ENCODE measurements at places on chromosomes 4 and X.
A peak's percentile ranks its signal among the peaks of the same experiment; 100 is the strongest.

- no peak for DNase-seq
These were observed 5.8 kb downstream of the BEX4 start for GRCh38 chrX:103220511-103221323.

GRCh38 chr4:155571184-155571944 lies 95.3 kb upstream of the GUCY1A1 start:
- no peak for DNase-seq

GRCh38 chr4:2867758-2868491 lies 24.3 kb downstream of the ADD1 start:
- DNase-seq: no peak

DNA sequence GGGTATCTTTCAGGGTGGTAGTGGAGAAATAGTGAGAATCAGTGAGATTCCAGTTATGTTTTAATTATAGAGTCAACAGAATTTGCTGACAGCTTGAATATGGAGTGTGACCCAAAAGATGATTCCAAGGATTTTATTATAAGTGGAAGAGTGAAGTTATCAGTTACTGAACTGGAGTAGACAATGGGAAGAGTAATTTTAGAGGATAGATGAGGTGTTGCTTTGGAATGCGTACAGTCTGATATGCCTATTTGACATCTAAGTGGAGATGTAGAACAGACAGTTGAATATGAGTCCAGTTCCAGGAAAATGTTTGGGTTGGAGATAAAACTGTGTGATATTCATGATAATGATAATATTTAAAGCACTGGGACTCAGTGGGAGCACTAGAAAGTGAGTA lies 174.2 kb downstream of the MAPK10 start:
- no peak for DNase-seq

DNA sequence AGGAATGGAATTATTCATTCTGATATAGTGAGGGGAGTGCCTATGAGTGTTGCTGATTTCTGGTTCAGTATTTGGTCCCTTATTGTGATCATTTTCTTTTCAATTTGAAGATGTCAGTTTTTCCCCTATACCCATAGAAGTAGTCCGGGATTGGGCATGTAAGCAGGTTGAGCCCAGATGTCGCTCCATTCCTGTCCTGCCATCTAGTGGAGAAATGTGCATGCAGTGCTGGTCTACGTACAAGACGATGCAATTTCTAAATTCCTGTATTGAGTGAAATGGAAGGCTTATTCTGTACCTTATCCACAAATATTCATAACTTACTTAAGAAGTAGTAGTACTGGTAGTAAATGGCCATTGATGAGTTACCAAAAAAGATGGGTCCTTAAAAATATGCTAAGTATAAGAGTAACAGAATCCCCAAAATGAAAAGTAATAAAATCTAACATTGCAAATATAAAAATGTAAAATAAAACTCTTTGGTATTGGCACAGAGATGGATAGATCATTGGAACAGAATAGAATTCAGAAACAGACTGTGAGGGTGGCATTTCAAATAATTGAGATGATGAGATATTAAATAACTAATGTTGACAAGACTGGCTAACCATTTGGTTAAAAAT lies 60.9 kb downstream of the UGT8 start:
- DNase-seq: no peak

- DNase-seq: no peak
These were observed 21.4 kb upstream of the RASL11B start for GRCh38 chr4:52840531-52841370.

- DNase-seq: no peak
These were observed 30.4 kb downstream of the DCLK2 start for GRCh38 chr4:150108691-150109090.

GRCh38 chr4:115670930-115671329 lies 557.5 kb upstream of the NDST4 start:
- no peak for DNase-seq

DNA sequence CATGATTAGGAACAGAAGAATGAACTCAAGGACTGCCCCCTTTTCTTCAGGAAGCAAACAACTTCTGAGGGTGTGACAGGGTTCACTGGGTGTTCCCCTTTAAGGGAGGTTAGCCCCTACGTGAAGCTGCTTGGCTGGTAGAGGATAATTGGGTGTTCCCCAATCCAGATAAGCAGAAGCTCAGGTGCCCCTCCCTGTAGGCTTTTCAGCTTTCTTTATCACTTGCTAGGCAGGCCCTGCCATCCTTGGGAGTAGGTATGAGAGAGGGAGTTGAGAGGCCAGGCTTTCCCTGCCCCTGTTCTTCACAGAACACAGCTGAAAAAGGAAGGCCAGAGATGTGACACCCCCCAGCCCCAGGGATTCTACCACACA lies 44.2 kb downstream of the RTL9 start:
- no peak for DNase-seq

GRCh38 chrX:119790977-119791436 lies 423 bp downstream of the RPL39 start:
- peak; percentile 53 for DNase-seq

GRCh38 chr4:97330917-97331316 lies 812.4 kb downstream of the STPG2 start:
- DNase-seq: no peak

- no peak for DNase-seq
These were observed 238.5 kb upstream of the PGRMC2 start for GRCh38 chr4:128525992-128526630.

GRCh38 chrX:1894740-1895139 lies 279.9 kb downstream of the ASMT start:
- no peak for DNase-seq

GRCh38 chr4:88720451-88721428 lies 23.1 kb upstream of the NAP1L5 start:
- no peak for DNase-seq

DNA sequence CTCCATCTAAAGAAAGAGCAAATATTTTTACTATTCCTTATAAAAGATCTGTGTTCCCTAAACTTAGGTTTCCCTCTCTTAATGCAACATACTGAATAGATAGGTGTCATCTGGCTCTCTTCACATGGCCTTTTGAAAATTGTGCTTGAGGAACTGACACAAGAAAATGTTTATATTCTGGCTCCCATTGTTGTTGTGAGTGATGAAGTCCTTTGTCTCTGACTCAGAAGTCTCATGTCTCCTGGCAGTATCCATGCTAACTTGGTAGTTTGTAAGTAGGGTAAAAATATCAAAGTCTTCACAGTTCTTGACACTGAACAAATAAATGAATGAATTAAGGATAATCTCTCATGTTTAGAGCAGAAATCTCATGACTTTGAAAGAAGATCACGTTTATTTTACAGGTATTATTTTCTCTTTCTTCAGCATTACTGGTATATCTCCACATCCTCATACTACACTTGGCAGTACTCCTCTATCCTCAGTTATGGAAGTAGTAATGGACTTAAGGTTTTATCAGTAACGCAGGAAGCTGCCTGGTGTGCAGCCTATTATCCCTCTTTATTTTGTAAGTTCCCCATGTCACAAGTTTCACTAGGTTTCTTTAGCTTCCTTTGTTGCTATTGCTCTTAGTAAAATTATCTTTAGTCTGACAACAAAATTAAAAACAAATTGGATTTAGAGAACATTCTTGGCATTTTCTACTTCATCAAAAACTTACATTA lies 14.2 kb upstream of the PABPC4L start:
- no peak for DNase-seq

GRCh38 chr4:1768367-1769034 lies 24.6 kb upstream of the FGFR3 start:
- DNase-seq: no peak

- no peak for DNase-seq
These were observed 60.8 kb downstream of the SUPT20HL2 start for GRCh38 chrX:24253030-24253429.

DNA sequence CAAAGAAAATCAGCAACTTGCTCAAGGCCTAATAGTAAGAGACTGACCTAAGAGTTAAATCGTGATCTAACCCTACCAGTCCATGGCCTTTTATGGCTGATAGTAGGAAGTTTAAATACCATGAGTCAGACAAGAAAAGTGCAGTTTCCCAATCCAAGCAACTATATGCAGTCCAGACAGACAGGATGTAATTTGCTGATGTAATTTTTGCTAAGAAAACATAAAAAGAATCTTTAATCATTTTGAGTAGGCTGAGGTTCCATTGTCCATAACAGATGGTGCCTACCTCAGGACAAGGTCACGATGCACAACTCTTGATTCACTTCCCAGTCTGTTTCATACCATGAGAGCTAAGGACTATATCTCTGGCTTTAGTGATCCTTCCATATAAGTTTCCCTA lies 317.5 kb upstream of the GRIA3 start:
- DNase-seq: no peak

GRCh38 chr4:174593701-174594100 lies 71.4 kb upstream of the HPGD start:
- DNase-seq: no peak

DNA sequence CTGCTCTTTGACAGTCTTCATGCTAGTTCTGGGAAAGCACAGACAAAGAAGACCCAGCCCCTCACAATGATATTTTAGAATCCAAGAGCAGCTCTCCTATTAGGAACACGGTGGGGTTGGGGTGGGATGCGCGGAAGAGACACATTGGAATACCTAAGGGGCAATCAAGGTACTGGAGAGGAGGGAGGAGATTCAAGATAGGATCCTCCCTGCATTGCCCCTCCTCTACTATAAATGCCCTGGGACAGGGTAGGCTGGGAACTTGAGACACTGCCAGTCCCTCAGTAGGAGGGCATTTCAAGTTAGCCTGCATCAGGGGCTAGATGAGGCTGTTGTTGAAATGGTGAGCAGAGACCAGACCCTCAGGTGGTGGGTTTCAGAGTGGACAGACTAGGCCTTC lies 5.1 kb downstream of the MAGEB17 start:
- no peak for DNase-seq

- DNase-seq: peak; percentile 22
These were observed 885 bp downstream of the CCDC110 start for GRCh38 chr4:185470501-185471195.
